Upper lobe of right lung (tissue), 1 donor: ENCODE measurements at places on chromosomes 1 and 21. TPM values are rescaled to one million over a fixed set of nuclear protein-coding genes. Genes with fewer than 3 reads are reported as not detected.
A peak's percentile ranks its signal among the peaks of the same experiment; 100 is the strongest.

- H3K36me3 ChIP-seq: no peaks in the 10 kb centered on the region
- no peak overlapping the region for H3K27ac ChIP-seq
- peaks cover 3% of the 10 kb centered on the region for H3K4me1 ChIP-seq
- no peaks in the 10 kb centered on the region for H3K27me3 ChIP-seq
Measured at GRCh38 chr1:32533792-32534327, 5.4 kb upstream of the ZBTB8A start.

DNA sequence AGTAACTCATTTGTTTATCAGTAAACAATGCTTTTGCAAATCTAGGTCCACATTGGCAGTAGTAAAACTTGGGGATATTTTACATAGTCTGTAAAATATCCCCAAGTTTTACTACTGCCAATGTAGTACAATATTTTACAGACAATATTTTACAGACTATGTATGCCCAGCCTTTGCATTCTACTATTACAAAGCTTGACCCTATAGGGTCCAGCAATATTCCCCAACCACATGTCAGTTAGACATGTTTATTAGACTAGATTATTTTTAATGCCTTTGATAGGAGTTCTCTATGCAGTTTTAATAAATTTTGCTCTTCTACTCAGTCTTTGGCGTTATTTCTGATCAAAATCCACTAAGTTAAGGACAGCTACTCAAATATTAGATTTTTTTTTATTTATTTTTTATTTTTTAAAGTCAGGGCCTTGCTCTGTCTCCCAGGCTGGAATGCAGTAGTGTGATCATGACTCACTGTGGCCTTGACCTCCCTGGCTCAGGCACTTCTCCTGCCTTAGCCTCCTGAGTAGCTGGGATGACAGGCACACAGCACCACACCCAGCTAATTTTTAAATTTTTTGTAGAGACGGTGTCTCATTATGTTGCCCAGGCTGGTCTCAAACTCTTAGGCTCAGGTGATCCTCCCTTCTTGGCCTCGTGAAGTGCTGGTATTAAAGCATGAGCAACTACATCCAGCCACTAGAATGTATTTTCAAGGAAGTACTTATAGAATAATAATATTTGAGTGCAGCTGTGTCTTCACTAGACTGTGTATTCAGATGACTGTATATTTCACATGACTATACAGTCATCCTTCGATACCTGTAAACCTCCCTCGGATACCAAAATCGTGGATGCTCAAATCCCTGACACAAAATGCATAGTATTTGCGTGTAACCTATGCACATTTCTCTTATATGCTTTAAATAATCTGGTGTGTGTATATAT lies 19.8 kb downstream of the MIER1 start:
- H3K27me3 ChIP-seq: no peaks in the 10 kb centered on the region
- H3K4me3 ChIP-seq: no peak overlapping the region
- peak overlapping the region; percentile 33 for H3K27ac ChIP-seq
- peaks cover 7% of the 10 kb centered on the region for H3K4me1 ChIP-seq

DNA sequence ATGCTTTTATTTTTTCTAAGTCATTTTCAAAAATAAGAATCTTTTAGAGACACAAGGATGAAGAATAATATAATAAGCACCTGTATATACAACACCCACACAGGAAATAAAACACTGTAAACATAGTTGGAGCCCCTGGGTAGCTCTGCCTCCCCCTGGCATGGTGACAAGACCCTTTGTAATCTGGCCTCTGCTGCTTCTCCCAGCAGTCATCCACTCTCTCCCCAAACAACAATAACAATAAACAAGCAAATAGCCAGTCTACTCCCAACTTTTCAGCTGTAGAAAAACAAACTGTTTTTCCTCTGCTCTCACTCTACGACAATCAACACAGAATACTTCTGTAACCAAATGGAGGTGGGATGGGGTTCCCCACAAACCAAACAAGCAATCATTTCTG lies 110.1 kb downstream of the CSMD2 start:
- no peak overlapping the region for H3K4me3 ChIP-seq
- no peak for DNase-seq

- peaks cover 5% of the 10 kb centered on the region for H3K36me3 ChIP-seq
- peak overlapping the region; percentile 90 for H3K27ac ChIP-seq
- no peaks in the 10 kb centered on the region for H3K4me1 ChIP-seq
- H3K27me3 ChIP-seq: no peaks in the 10 kb centered on the region
- H3K4me3 ChIP-seq: peak overlapping the region; percentile 62
- peak; percentile 69 for DNase-seq
Measured at GRCh38 chr1:101235696-101236515, 913 bp upstream of the S1PR1 start.

DNA sequence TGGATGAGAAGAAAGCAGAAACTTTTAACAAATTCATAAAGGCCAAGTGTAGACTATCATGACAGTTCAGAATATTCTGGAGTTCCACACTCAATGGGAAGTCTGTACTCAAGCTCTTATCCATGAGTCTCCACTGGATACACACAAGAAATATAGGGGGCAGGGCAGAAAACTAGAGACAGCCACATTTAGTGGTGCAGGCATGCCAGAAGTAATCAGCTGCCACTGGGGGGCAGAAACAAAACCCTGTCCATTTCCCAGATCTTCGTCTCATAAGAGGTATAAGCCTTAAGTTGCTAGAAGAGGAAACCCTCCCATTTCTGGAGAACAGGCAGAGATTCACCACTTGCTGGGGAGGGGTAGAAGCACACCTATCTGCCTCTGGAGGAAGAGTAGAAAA lies 166.8 kb upstream of the GALNT2 start:
- no peak for DNase-seq
- no peaks in the 10 kb centered on the region for H3K4me1 ChIP-seq
- H3K36me3 ChIP-seq: no peaks in the 10 kb centered on the region
- peaks cover 5% of the 10 kb centered on the region for H3K27me3 ChIP-seq
- H3K4me3 ChIP-seq: no peak overlapping the region
- no peak overlapping the region for H3K27ac ChIP-seq

DNA sequence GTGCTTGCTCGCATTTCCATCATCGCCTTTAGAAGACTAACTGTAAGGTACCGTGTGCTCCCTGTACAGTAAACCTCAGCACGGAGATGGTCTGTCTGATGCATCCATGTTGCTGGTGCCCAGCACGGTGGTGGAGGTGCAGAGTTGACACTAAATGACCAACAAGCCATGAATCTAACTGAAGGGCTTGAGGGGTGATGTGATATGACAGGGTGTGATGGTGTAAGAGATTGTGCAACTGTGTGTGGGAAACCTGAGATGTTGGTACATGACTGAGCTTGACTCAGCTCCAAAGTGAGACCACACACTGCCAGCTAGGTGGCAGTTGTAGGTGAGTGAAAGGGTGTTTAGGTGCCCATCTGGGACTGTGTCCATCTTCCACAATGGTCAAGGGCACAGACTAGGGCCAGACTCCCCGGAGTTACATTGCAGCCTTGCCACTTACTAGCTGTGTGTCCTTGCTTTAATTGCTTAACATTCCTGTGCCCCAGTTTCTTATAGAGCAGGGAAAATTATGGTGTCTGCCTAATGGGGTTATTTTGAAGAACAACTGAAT lies 21.4 kb downstream of the SLC2A1 start:
- DNase-seq: peak; percentile 21
- H3K4me1 ChIP-seq: peaks cover 79% of the 10 kb centered on the region
- no peak overlapping the region for H3K4me3 ChIP-seq
- no peaks in the 10 kb centered on the region for H3K36me3 ChIP-seq

DNA sequence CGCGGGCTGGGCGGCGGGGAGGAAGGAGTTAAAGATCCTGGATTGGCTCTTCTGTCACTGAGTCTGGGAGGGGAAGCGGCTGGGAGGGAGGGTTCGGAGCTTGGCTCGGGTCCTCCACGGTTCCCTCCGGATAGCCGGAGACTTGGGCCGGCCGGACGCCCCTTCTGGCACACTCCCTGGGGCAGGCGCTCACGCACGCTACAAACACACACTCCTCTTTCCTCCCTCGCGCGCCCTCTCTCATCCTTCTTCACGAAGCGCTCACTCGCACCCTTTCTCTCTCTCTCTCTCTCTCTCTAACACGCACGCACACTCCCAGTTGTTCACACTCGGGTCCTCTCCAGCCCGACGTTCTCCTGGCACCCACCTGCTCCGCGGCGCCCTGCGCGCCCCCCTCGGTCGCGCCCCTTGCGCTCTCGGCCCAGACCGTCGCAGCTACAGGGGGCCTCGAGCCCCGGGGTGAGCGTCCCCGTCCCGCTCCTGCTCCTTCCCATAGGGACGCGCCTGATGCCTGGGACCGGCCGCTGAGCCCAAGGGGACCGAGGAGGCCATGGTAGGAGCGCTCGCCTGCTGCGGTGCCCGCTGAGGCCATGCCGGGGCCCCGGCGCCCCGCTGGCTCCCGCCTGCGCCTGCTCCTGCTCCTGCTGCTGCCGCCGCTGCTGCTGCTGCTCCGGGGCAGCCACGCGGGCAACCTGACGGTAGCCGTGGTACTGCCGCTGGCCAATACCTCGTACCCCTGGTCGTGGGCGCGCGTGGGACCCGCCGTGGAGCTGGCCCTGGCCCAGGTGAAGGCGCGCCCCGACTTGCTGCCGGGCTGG lies at the start of gene NPR1:
Gene NPR1, plus strand, starts transcription at position 170 of the 818 bp plus-strand sequence. Its CDS starts 421 bp downstream, at position 591.
- H3K36me3 ChIP-seq: no peaks in the 10 kb centered on the region
- peak within 1 kb of the TSS; percentile 74 for H3K27ac ChIP-seq
- peaks cover 14% of the 10 kb centered on the region for H3K4me1 ChIP-seq
- DNase-seq: peak; percentile 84
- peaks cover 24% of the 10 kb centered on the region for H3K27me3 ChIP-seq

GRCh38 chr1:30171537-30172298 lies 551.7 kb downstream of the MATN1 start:
- no peak for DNase-seq
- no peaks in the 10 kb centered on the region for H3K36me3 ChIP-seq
- no peak overlapping the region for H3K27ac ChIP-seq
- no peak overlapping the region for H3K4me3 ChIP-seq
- no peaks in the 10 kb centered on the region for H3K4me1 ChIP-seq

- no peak for DNase-seq
- H3K27me3 ChIP-seq: no peaks in the 10 kb centered on the region
- no peaks in the 10 kb centered on the region for H3K4me1 ChIP-seq
- H3K36me3 ChIP-seq: no peaks in the 10 kb centered on the region
Measured at GRCh38 chr1:208584167-208584755, 340.1 kb upstream of the PLXNA2 start.

- H3K27ac ChIP-seq: no peak overlapping the region
- DNase-seq: no peak
- H3K36me3 ChIP-seq: no peaks in the 10 kb centered on the region
- no peaks in the 10 kb centered on the region for H3K4me1 ChIP-seq
- H3K27me3 ChIP-seq: no peaks in the 10 kb centered on the region
Measured at GRCh38 chr1:37151789-37152188, 117.5 kb upstream of the GRIK3 start.

DNA sequence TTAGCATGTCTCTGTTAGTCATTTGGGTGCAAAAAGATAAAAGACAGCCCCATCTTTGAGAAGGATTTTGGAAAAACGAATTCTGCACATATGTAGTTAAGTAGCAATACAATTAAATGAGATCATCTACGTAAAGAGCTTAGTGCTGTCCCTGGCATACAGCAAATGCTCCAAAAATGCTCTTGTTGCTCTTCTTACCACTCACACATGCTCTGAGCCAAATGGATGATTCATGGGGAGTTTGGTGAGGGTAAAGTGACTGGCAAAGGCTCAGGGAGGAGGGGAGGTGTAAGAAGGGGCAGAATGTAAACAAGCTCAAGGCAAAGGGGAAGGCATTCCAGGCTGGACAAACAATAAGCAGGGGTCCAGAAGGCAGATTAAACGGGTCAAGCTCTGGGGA lies 191.9 kb downstream of the AK5 start:
- DNase-seq: no peak
- H3K4me1 ChIP-seq: no peaks in the 10 kb centered on the region
- H3K27me3 ChIP-seq: peaks cover 5% of the 10 kb centered on the region
- no peak overlapping the region for H3K4me3 ChIP-seq
- H3K27ac ChIP-seq: no peak overlapping the region
- H3K36me3 ChIP-seq: no peaks in the 10 kb centered on the region

DNA sequence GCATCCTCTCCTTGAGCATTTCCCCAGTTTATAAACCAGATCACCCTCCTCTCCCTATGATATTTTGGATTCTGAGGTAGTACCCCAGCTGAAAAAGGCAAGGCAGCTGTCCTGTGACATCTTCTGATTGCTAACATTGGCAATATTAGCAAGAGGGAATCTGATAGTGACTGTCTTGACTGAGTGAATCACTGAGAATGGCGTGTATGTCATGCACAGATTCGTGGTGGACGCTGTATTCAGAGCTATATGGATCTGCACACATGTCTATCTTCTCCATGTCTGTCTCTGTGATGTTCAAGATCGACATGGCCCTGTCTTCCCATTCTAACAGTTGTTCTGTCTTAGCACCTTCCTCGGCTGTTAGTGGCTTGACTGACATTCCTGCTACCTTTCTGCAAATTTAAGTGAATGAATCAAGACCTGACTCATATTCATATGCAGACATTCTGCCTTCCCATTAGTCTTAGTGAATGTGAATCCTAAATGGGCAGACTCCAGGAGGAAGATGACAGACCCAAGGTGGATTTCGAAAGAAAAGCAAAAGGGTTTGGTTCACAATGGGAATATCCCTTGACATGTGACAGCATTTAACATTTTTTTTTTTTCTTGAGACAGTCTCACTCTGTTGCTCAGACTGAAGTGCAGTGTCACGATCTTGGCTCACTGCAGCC lies 97.7 kb downstream of the PGBD5 start:
- no peak overlapping the region for H3K4me3 ChIP-seq
- DNase-seq: no peak
- H3K36me3 ChIP-seq: no peaks in the 10 kb centered on the region
- H3K4me1 ChIP-seq: no peaks in the 10 kb centered on the region

DNA sequence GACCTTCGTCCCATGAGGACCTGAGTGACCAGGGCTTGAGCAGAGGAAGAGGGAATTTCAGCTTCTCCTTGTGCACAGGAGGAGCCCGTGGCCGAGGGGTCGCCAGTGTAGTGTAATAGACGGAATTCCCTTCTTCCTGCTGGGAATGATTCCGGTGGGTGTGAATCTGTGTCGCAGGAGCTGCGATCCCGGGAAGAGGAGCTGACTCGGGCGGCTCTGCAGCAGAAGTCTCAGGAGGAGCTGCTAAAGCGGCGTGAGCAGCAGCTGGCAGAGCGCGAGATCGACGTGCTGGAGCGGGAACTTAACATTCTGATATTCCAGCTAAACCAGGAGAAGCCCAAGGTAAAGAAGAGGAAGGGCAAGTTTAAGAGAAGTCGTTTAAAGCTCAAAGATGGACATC lies 34.4 kb downstream of the MAP3K21 start:
- H3K4me1 ChIP-seq: no peaks in the 10 kb centered on the region
- H3K27ac ChIP-seq: no peak overlapping the region
- H3K36me3 ChIP-seq: no peaks in the 10 kb centered on the region
- no peak for DNase-seq
- H3K27me3 ChIP-seq: no peaks in the 10 kb centered on the region
- H3K4me3 ChIP-seq: no peak overlapping the region

- no peaks in the 10 kb centered on the region for H3K27me3 ChIP-seq
- no peak overlapping the region for H3K27ac ChIP-seq
- no peak overlapping the region for H3K4me3 ChIP-seq
- H3K4me1 ChIP-seq: no peaks in the 10 kb centered on the region
Measured at GRCh38 chr1:71154429-71154828, 73.6 kb upstream of the ZRANB2 start.

Gene GJC2
- 6.9 TPM for total RNA-seq

Gene PPP1R15B
- 47.7 TPM for total RNA-seq

Gene CD1B
- total RNA-seq: 0.61 TPM

Gene CFHR2
- not detected for total RNA-seq

Gene LCE3E
- not detected for total RNA-seq

Gene DISP1
- 22.9 TPM for total RNA-seq

Gene PGD
- total RNA-seq: 166 TPM

Gene VHLL
- total RNA-seq: not detected

Gene ABCA4
- total RNA-seq: 1.4 TPM

Gene ADAMTS5
- total RNA-seq: 3.2 TPM

Gene CYP4A22
- total RNA-seq: not detected
